ENCODE measurements at places on chromosomes 12 and 14.

DNA sequence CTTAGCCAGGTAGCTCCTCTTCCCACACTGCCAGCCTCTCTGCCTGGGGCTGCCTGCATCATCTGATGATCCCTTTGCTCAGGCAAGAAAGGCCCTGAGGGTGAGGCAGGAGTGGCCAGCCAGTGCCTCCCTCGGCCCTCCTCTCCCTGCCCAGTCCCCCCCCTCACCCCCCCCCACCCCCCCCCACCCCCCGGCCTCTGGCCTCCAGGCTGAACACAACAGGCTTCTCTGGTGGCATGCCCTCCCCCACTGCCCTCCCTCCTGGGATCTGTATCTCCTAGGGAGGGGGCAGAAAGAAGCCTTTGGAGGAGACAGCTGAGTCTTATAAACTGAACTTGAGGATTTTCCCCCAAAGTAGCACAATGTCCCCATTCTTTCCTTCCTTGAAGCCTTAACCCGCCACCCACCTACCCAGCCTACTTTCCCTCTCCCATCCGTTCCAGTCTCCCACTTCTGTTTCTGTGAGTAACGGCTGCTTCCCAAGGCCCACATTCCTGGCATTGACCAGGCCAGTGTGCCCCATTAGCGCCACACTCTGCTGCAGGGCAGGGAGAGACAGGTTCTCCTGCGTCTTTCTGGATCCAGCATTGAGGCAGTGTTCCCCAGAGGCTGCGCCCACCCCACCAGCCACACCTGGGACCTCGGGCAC, 82.1 kb downstream of the B4GALNT3 start:
- DNase-seq: no peak

GRCh38 chr14:71242237-71242748, 335.0 kb downstream of the PCNX1 start:
- DNase-seq: no peak

DNA sequence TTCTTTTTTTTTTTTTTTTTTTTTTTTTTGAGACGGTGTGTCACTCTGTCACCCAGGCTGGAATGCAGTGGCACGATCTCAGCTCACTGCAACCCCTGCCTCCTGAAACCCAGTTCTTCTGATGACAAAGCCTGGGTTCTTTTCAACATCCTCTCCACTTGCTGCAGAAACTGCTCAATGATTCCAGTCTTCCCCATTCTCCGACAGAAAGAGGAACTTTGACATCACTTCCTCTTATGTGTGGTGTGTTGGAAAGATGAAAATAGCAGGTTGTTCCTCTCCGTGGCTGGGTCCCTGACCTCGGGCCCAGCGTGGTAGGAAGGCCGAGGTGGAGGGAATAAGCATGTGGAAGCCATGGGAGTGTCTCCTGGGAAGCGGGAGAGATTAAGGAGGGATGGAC, 198.4 kb downstream of the PHETA1 start:
- no peak for DNase-seq

- no peak for DNase-seq
Measured at GRCh38 chr14:101152855-101153254, 249.3 kb upstream of the RTL1 start.

DNA sequence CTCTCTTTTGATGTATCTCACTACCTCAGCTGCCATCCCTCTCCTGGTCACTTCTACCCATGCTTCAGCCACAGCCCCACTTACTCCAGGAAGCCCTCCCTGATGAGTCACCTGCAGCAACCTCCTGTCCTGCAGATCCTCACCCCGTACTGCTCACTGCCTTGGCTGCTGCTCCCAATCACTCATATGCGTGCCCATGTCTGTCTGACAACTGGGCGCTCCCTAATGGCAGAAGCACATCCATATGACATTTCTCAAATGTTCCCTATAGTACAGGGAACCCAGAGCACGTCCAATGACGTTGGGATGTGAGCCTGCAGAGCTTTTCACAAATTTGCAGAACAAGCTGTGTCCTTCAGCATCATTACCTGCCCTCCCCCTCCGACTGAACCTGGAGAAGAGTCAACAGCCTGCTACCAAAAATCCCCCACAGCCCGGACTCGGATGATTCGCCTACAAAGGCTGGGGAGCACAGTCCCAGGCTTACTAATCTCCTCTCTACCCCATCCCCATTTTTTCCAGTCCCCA, 90.0 kb downstream of the SINHCAF start:
- DNase-seq: no peak

- DNase-seq: no peak
Measured at GRCh38 chr14:26174395-26174794, 423.4 kb downstream of the NOVA1 start.

DNA sequence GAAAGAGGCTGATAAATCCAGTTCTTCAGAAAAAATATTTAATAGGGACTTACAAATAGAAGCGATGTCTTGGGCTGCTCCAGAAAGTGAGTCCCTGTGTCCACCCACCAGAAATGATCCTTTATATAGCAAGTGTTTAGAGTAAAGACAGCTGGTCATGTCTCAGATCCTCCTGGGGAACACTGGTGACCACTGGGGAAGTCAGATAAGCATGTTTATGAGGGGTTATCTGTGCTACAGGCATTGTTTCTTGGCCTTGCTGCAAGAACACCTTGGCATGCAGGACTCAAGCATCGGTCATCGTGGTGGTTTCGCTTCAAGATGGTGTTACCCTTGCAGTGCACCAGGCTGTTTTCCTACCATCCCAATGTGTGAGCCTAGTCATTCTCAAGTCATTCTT, 27.2 kb downstream of the CPM start:
- DNase-seq: no peak

DNA sequence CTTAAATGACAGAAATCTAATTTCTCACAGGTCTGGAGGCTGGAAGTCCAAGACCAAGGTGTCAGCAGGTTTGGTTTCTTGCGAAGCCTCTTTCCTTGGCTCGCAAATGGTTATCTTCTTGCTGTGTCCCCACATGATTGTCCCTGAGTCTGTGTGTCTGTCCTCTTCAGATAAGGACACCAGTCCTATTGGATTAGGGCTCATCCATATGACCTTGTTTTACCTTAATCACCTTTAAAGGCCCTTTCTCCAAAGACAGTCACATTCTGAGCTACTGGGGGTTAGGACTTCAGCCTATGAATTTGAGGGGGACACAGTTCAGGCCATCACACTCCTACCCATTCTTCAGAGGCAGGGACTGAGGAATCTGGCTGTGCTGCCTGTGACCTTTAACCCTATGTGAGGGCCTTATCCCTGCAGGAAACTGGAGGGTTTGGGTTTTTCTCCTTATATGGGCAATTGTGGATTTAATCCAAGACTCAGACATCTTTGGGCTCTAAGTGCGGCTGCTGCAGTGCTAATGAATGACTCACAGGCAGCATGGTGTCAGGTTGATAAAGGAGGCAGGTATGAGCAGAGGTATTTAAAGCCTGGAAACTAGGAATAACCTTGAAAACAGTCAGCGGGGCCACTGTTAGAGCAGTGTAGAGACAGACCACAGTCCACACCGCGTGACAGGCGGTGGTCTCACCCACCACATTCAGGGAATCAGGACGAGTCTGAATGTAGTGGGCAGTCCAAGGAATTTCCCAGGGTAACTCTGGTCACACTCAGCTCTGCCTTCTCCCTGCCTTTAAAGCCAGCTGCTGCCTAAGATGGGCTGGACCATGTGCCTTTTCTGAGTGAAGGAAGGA, 10.2 kb downstream of the TPCN1 start:
- DNase-seq: no peak

- no peak for DNase-seq
Measured at GRCh38 chr12:50999093-50999492, 27.1 kb downstream of the SLC11A2 start.

GRCh38 chr14:71525663-71526221, 406.5 kb upstream of the RGS6 start:
- DNase-seq: no peak

GRCh38 chr12:75603475-75603874, 92.1 kb upstream of the KRR1 start:
- no peak for DNase-seq

- DNase-seq: no peak
Measured at GRCh38 chr14:102530828-102531478, 21.4 kb upstream of the ANKRD9 start.
